Large intestine (tissue), 12 donors: ENCODE measurements at places on chromosomes 4 and X.

- H3K27ac ChIP-seq, result no peak overlapping the region
- no peaks in the 10 kb centered on the region for H3K4me1 ChIP-seq
- no peaks in the 10 kb centered on the region for H3K27me3 ChIP-seq
- no peak for DNase-seq
- no peaks in the 10 kb centered on the region for H3K36me3 ChIP-seq
These were observed 24.2 kb upstream of the MXRA5 start for GRCh38 chrX:3370656-3371055.

DNA sequence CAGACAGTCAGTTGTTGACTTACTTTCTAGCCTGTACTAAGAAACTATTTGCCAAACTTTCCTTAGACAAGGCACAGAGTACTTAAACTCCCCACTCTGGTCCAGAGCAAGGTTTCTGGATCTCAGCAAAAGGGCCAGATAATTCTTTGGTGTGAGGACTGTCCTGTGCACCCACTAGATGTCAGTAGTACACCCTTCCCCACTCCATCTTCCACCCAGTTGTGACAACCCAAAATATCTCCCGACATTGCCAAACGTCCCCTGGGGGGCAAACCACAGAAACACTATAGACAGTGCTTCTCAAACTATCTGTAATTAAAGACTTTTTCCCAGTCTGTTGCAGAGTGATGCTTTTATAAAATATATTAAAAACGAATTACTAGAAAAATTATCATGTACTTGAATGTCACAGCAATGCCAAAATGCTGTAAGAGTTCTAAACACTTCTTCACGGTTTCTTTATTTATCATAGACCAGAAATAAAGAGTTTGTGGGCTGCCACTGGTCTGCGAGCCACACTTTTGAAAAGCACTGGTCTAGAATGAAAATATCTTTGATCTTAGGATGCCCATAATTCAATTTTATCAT is 203.5 kb downstream of the PRDM5 start:
- no peak overlapping the region for H3K4me3 ChIP-seq
- no peak overlapping the region for H3K27ac ChIP-seq
- no peaks in the 10 kb centered on the region for H3K36me3 ChIP-seq
- H3K4me1 ChIP-seq, result no peaks in the 10 kb centered on the region
- peak; percentile 5 for DNase-seq
- H3K27me3 ChIP-seq, result no peaks in the 10 kb centered on the region

GRCh38 chr4:186900984-186901383 is 177.3 kb upstream of the FAT1 start:
- H3K27ac ChIP-seq, result no peak overlapping the region
- no peaks in the 10 kb centered on the region for H3K27me3 ChIP-seq
- H3K4me3 ChIP-seq, result no peak overlapping the region
- H3K36me3 ChIP-seq, result no peaks in the 10 kb centered on the region
- DNase-seq, result no peak

GRCh38 chr4:38873290-38873944 is 5.8 kb downstream of the FAM114A1 start:
- H3K27me3 ChIP-seq, result no peaks in the 10 kb centered on the region
- DNase-seq, result no peak
- no peak overlapping the region for H3K27ac ChIP-seq
- H3K4me1 ChIP-seq, result peaks cover 3% of the 10 kb centered on the region
- H3K4me3 ChIP-seq, result no peak overlapping the region

DNA sequence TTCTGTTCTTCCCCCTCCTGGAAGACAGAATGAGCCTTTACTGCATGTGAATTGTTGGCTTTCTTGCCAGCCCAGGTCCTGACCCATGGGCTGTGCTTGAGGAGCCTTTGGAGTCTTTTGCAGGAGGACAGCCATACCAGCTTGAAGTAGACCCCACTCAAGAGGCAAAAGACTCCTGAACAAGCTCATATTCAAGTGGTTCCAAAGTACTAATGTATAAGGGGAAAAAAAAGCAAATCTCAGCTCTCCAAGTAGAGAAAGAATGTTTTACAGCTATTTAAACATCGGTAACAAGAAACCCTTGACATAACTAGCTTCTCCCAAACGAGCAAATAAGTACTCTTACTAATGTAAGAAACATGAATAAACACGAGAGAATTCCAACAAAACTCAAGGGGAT is 174.9 kb upstream of the MXRA5 start:
- H3K36me3 ChIP-seq, result no peaks in the 10 kb centered on the region
- no peak overlapping the region for H3K27ac ChIP-seq
- H3K4me1 ChIP-seq, result no peaks in the 10 kb centered on the region
- H3K4me3 ChIP-seq, result no peak overlapping the region

- no peaks in the 10 kb centered on the region for H3K27me3 ChIP-seq
- H3K4me3 ChIP-seq, result no peak overlapping the region
- DNase-seq, result no peak
- H3K27ac ChIP-seq, result no peak overlapping the region
These were observed 22.6 kb downstream of the MND1 start for GRCh38 chr4:153367092-153367491.

- H3K36me3 ChIP-seq, result no peaks in the 10 kb centered on the region
- no peaks in the 10 kb centered on the region for H3K4me1 ChIP-seq
- DNase-seq, result no peak
- H3K4me3 ChIP-seq, result no peak overlapping the region
- H3K27me3 ChIP-seq, result no peaks in the 10 kb centered on the region
- H3K27ac ChIP-seq, result no peak overlapping the region
These were observed 1138.7 kb upstream of the PCDH7 start for GRCh38 chr4:29581457-29581856.

DNA sequence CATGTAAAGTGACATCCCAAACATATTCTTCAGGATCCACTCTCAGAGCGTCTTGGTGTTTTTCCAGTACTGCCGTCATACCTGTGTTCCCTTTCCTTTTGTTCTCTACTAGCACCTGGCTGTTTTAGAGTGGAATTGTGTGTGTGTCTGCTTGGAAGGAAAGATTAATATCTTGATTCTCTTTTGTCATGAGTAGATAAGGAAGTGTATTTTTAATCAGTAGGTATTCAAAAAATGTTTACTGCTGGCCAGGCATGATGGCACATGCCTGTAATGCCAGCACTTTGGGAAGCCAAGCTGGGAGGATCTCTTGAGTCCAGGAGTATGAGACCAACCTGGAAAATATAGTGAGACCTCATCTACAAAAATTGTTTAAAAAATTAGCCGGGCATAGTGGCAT is 198.8 kb downstream of the CBR4 start:
- H3K27ac ChIP-seq, result no peak overlapping the region
- no peaks in the 10 kb centered on the region for H3K27me3 ChIP-seq
- H3K4me3 ChIP-seq, result no peak overlapping the region
- no peaks in the 10 kb centered on the region for H3K4me1 ChIP-seq
- no peaks in the 10 kb centered on the region for H3K36me3 ChIP-seq
- no peak for DNase-seq

DNA sequence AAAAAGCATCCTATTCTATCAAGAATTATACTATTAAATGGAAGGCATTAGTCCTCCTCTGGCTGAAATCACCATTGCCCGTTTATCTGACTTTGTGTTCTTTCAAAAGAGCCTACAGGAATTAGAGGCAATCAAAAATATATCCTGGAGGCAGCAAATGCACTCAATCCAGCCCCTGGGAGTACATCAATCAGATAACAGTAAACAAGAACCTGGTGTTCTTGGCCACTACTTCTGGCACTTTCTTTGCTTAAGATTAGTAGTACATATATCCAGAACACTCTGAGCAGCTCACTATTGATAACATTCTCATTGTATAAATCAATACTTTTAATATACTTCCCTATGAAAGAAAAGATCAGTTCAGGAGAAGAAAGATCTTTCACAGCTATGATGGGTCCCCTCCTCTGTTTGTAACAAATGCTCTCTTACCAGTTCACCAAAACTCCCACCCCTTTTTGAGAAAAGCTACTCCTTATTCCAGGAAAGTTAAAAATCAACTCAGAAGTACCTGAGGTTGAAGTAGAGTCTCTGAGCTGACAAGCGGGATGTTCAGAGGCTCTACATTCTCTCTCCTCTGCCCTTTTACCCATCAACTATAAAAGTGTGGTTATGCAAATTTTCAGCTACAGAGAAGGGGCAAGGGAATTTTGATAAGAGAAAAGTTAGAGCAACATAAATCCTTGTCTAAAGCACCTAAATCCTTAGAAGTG is 176.0 kb downstream of the COX18 start:
- no peaks in the 10 kb centered on the region for H3K27me3 ChIP-seq
- no peak overlapping the region for H3K4me3 ChIP-seq
- no peaks in the 10 kb centered on the region for H3K36me3 ChIP-seq
- H3K27ac ChIP-seq, result no peak overlapping the region

- H3K36me3 ChIP-seq, result no peaks in the 10 kb centered on the region
- no peak for DNase-seq
- H3K27me3 ChIP-seq, result no peaks in the 10 kb centered on the region
- no peak overlapping the region for H3K4me3 ChIP-seq
These were observed 212.8 kb downstream of the HS6ST2 start for GRCh38 chrX:132745593-132745992.

GRCh38 chr4:177640864-177641263 is 198.6 kb upstream of the AGA start:
- no peak overlapping the region for H3K27ac ChIP-seq
- H3K36me3 ChIP-seq, result no peaks in the 10 kb centered on the region
- no peaks in the 10 kb centered on the region for H3K27me3 ChIP-seq
- DNase-seq, result no peak
- H3K4me1 ChIP-seq, result no peaks in the 10 kb centered on the region

GRCh38 chr4:189443341-189443740 is 497.3 kb upstream of the FRG1 start:
- no peaks in the 10 kb centered on the region for H3K27me3 ChIP-seq
- no peaks in the 10 kb centered on the region for H3K36me3 ChIP-seq
- H3K4me1 ChIP-seq, result no peaks in the 10 kb centered on the region
- no peak for DNase-seq
- H3K4me3 ChIP-seq, result no peak overlapping the region

- no peaks in the 10 kb centered on the region for H3K27me3 ChIP-seq
- no peak for DNase-seq
- no peak overlapping the region for H3K27ac ChIP-seq
- no peaks in the 10 kb centered on the region for H3K36me3 ChIP-seq
- no peaks in the 10 kb centered on the region for H3K4me1 ChIP-seq
These were observed 155.6 kb downstream of the PCDH7 start for GRCh38 chr4:30875658-30876269.

GRCh38 chrX:19334945-19335626 is 8.6 kb upstream of the PDHA1 start:
- H3K27me3 ChIP-seq, result no peaks in the 10 kb centered on the region
- H3K27ac ChIP-seq, result no peak overlapping the region
- no peak overlapping the region for H3K4me3 ChIP-seq
- H3K4me1 ChIP-seq, result no peaks in the 10 kb centered on the region
- DNase-seq, result no peak

GRCh38 chr4:175440786-175441185 is 371.3 kb downstream of the GPM6A start:
- H3K27me3 ChIP-seq, result no peaks in the 10 kb centered on the region
- H3K27ac ChIP-seq, result no peak overlapping the region
- H3K4me1 ChIP-seq, result no peaks in the 10 kb centered on the region
- H3K36me3 ChIP-seq, result no peaks in the 10 kb centered on the region
- DNase-seq, result no peak
- H3K4me3 ChIP-seq, result no peak overlapping the region
